ENCODE measurements at places on chromosomes 5 and 9.

DNA sequence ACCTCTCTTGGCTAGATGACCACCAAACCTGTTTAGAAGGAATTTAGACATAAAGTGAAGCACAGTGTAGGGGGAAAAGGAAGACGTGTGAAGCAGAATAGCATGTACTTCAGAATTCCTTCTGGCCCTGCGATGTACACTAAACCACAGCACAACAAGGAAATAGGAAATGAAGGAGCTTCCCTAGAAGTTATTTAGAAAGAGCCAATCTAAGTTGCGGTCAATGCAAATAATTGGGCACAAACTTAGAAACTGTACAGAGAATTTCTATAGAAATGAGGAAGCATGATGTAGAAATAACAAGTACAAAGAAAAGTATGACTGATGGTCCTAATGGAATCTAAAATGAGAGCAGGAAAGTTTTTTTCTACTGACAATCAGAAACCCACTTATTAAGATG lies 41.5 kb downstream of the ANKRD55 start:
- DNase-seq = no peak

DNA sequence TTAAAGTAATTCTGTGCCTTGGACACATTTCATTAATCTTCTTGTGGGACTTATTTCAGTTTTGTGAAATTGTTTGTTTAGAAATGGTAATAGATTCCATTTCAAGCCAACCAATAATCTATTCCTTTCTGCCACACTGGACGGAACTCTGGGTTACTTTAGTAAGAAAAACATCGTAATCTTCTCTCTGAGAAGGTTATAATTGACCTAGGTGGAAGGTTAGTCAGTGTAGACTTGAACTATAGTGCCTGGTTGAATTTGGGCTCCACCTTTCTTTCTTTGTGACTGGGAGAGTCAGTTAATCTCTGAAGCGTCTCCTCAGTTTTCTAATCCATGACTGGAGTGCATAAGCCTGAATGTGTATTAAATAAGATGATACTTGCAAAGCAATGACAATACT lies 89.7 kb upstream of the PRLR start:
- DNase-seq = no peak

- DNase-seq = no peak
Measured at GRCh38 chr9:117184173-117184572, 230.7 kb downstream of the ASTN2 start.

GRCh38 chr5:102324714-102325113 lies 28.6 kb upstream of the SLCO4C1 start:
- DNase-seq = no peak

GRCh38 chr5:172736508-172737135 lies 34.4 kb downstream of the DUSP1 start:
- DNase-seq = no peak

DNA sequence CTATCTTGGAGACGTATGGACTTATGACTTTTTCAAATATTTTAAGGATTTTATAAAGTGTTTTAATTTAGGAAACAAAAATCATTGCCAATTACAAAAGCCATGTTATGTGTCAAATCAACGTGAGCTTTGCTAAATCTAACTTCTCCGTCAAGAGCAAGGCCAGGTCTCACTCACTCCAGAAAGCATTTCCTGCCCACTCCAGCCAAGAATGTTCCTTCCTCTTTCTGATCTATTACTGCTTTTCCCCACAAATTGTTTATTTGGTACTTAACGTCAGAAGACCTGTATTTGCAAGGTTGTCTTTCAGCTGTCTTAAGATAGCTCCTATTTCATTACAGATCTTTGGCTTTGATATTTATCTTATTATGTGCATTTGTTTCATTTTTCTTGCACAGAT lies 193.5 kb upstream of the HAPLN1 start:
- no peak for DNase-seq

GRCh38 chr9:4862506-4863250 lies 69.9 kb downstream of the RCL1 start:
- no peak for DNase-seq

DNA sequence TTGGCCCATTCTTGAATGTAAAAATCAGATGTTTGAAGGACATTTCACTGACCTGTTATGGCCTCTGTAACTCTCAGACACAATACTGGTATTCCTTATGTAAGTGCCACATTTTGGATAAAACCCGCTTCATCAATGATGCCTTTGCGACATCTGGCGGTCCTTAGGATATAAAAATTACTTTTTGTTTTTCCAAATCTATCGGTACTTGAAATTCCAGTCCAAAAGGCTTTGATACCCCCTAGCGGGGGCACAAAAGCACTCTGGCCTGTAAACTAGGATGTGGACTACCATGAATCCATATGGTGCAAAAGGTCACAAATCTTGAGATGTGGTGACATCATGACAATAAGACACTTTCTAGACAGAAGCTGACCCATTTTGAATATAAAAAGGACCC lies 291.8 kb downstream of the KIAA0825 start:
- no peak for DNase-seq

GRCh38 chr5:134247428-134248224 lies 21.8 kb upstream of the PPP2CA start:
- no peak for DNase-seq

- no peak for DNase-seq
Measured at GRCh38 chr9:113943112-113944009, 67.3 kb downstream of the ZNF618 start.

DNA sequence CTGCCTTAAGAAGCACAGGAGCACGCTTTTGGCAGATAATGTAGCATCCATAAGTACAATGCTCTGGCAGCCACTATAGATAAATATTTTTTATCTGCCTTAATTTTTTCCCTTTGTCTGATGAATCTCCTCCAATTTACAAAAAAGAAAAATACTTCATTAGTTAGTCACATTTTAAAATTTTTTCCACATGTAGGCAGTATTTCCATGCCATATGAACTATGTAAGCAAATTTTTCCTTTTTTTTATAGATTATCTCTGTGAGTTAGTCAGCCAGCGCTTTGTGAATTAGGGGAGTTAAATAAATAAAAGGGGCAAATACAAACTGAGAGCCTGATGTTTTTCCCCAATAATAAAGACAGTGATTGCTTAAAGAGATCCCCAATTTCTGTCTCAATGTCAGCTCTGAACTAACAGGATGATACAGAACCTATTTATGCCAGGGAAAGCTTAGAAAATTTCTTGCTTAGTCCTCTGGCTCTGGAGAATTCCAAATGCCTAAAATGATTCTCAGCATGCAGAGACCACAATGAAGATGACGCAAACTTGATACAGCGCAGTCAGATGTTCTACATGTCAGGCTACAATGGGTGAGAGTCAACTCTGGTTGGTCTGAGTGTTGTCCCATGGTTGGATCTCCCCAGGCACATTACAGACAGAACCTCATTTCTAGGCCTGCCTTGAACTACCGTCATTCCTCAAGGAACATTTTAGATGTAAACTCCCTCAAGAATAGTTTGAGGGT lies 390.4 kb upstream of the CDH6 start:
- DNase-seq = no peak

DNA sequence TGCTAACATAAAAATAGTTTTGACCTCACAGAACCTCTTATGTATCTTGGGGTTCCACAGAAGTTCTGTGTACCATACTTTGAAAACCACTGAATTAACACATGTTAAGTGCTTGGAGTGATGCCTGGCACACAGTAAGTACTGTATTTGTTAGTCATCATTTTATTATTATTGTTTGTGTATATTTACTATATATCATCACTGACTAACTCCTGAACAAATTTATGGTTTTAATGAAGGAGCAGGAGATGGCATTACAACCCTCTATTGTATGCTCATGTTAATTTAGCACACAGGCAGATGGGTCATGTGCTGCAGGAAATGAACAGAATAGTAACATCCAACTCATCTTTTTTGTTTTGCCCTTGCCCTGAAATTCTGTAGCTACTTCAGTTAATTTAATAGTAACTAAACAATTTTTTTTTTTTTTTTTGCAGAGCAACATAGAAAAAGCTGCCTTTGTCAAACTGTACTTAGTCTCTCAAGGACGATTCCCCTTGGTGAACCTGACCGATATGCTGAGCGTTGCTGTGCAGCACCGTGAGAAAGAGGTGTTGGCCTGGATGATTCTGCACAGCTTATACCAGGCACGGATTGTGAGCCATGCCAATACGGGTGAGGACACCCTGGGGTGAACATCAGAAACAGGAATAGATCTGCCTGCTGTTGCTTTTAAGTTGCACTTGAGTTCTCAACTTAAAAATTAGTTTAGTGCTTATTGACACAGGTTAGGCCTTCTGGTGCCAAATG lies 45.4 kb downstream of the HACD4 start:
- no peak for DNase-seq

DNA sequence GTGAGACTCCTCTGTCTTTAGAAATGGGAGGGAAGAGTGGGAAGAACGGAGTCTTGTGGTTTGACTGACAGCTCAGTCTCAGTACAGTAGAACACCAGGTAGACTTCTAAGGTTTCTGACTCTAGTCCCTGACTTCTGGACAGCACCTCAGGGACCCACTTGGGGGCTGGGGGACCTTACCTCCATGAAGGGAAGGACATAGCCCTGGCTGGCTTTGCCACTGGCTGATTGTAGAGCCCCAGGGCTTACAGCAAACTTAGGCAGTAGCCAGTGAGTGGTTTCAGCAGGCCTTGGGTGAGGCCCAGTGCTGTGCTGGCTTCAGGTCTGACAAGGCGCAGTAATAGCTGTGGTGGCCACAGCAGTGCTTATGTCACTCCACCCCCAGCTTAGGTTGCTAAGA lies 290.0 kb upstream of the PRR16 start:
- DNase-seq = no peak

- DNase-seq = no peak
Measured at GRCh38 chr5:153919161-153919560, 119.5 kb downstream of the FAM114A2 start.

DNA sequence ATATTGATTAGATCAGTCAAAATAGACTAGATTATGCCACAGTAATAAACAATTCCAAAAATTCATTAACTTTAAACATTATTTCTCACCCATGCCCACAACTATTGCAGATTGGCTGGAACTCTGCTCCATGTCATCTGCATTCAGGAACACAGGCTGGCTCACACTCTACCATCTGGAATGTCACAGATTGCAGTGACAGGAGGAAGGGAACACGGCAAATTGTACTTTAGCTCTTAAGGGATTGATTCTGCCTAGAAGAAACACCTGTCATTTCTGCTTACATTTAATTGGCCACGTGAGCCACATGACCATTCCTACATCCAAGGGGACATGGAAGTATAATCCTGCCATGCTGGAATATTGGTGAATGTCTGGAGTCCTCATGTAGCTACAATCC lies 54.4 kb downstream of the ATPSCKMT start:
- DNase-seq = no peak

GRCh38 chr5:149616727-149617285 lies 35.5 kb downstream of the ARHGEF37 start:
- DNase-seq = no peak

- DNase-seq = no peak
Measured at GRCh38 chr5:180241600-180241999, 32.6 kb upstream of the RASGEF1C start.

DNA sequence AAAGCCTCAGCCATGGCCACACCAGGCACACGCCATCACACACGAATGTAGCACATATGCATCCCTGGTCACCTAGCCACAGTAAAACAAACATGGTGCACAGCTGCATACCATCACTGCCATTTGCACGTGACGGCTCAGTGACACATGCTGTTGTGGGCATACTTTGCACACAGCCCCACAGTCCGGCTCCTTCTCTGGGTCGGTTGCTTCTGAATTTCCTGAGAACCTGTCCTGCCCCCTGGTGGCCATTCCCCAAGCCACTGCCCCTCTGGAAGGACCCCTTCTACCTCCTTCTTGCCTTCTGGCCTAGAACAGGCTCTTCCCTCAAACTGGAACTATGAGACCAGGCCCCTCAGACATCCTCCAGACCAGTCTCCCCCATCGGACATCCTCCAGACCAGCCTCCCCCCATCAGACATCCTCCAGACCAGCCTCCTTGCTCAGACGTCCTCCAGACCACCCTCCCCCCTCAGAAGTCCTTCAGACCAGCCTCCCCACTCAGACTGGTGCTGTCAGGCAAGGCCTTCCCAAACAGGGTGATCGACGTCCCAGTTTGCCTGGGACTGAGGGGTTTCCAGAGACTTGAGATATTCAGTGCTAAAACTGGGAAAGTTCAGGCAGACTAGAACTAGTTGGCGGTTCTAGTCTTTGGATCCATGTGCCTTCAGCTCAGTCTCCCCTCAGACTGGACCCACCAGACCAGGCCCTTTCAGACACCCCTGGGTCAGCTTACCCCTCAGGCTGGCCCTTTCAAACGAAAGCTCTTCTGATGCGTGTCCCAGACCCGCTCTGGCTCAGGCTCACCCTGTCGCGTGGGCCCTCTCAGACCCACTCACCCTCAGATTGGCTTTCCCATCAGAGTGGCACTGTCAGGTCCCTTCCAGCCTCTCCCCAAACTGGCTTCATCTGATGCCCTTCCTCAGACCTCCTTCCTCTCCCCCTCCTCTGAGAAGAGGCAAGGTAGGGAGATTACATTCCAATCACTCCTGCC lies 24.3 kb upstream of the ENHO start:
- DNase-seq = no peak

DNA sequence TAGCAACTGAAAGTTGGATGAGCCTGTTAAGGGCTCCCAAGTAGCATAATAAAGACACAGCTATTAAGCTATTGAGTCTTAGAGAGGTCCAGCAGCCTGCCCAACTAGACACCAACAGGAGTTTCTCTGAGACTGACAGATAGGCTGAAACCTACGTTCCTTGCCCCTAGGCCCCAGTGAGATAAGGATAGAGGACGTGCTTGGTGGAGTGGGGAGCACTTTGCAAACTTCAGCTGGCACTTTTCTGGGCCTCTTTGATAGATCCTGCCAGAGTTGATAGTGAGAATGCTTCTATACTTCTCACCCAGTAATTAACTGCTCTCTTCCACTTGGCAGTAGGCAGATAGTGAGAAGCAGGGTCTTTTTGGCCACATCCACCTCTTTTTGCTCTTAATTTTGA lies 20.8 kb upstream of the CTNNA1 start:
- no peak for DNase-seq

Measured in cortex of kidney (tissue), 1 donor.